ENCODE measurements at places on chromosomes 7 and 10. TPM values are rescaled to one million over a fixed set of nuclear protein-coding genes. Genes with fewer than 3 reads are reported as not detected.
A peak's percentile ranks its signal among the peaks of the same experiment; 100 is the strongest.

Gene RBP3
- not detected for total RNA-seq

Gene ADAM12
- total RNA-seq: 0.27 TPM

Gene CDC14C
- not detected for total RNA-seq

GRCh38 chr7:107075863-107076574 is 31.5 kb downstream of the PRKAR2B start:
- no peaks in the 10 kb centered on the region for H3K36me3 ChIP-seq
- H3K27ac ChIP-seq: no peak overlapping the region
- peaks cover 31% of the 10 kb centered on the region for H3K4me1 ChIP-seq
- H3K27me3 ChIP-seq: no peaks in the 10 kb centered on the region
- no peak overlapping the region for H3K4me3 ChIP-seq

DNA sequence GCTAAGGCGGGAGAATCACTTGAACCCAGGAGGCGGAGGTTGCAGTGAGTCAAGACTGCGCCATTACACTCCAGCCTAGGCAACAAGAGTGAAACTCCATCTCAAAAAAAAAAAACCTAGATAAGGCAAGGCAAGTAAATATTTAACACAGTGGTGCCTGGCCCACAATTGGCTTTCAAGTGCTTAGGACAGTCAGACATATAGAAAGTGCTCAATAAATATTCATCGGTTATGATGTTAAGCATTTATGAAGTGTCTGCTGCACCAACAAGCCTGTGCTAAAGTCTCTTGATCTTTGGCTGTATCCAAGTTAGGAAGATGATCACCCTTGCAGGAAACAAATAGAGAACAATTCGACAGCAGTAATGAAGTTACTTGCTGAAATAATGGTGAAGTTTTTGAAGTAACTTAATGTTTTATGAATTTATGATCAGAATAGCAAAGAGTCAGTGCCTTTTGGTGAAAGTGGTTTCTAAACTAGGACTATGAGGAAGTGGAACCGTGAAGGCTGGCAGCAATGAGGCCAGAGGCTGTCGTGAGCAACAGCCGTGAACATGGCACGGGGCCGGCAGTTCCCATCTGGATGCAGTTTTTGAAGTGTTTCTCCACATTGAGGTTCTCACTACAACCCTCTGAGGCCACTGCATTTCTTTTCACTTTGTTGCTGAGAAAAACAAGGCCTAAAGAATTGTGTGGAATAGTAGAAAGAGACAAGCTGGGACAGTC is 48.1 kb upstream of the GATA3 start:
- H3K4me1 ChIP-seq: no peaks in the 10 kb centered on the region
- H3K27me3 ChIP-seq: no peaks in the 10 kb centered on the region
- peaks cover 68% of the 10 kb centered on the region for H3K36me3 ChIP-seq
- no peak overlapping the region for H3K4me3 ChIP-seq
- no peak overlapping the region for H3K27ac ChIP-seq
- no peak for DNase-seq

GRCh38 chr7:115477193-115477651 is 553.3 kb downstream of the TFEC start:
- H3K4me1 ChIP-seq: peaks cover 16% of the 10 kb centered on the region
- no peaks in the 10 kb centered on the region for H3K36me3 ChIP-seq
- H3K27me3 ChIP-seq: peaks cover 70% of the 10 kb centered on the region
- DNase-seq: peak; percentile 13
- H3K27ac ChIP-seq: no peak overlapping the region

DNA sequence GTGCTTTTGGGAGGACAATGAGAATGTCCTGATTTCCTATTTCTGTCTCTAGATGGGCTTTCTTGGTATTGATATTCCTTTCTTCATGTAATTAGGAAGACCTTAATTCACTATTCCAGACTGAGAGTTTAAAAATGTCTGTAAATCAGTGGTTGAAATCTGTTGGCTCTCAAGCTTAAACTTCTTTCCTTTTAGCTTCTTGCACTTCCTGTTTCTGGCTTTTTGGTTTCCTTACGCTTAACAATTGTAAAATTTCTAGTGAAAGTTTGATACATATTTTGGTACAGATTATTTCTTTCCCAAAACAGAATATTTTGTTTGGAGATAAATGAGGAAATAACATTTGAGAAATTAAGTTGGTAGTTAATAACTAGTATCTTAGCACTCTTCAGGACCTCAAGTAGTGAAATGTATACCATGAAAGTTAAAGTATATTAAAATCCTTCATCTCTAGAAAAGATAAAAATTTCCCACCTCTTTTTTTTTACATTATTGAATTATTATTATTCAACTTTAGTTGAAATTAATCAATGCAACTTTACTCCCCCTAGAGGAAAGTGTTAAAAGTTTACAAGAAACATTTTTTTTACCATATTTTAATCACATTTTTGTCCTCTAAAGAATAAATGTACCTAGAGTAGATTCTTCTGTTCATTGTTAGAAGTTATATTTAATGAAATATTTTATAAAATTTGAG is 137.2 kb downstream of the PHTF2 start:
- H3K4me1 ChIP-seq: no peaks in the 10 kb centered on the region
- H3K27ac ChIP-seq: no peak overlapping the region
- no peaks in the 10 kb centered on the region for H3K36me3 ChIP-seq

GRCh38 chr7:138587485-138587884 is 113.7 kb downstream of the SVOPL start:
- no peak overlapping the region for H3K4me3 ChIP-seq
- H3K27ac ChIP-seq: no peak overlapping the region
- peaks cover 44% of the 10 kb centered on the region for H3K36me3 ChIP-seq
- H3K4me1 ChIP-seq: peaks cover 10% of the 10 kb centered on the region
- DNase-seq: no peak
- no peaks in the 10 kb centered on the region for H3K27me3 ChIP-seq

GRCh38 chr10:11150231-11150731 is 132.6 kb downstream of the CELF2 start:
- H3K27me3 ChIP-seq: no peaks in the 10 kb centered on the region
- peaks cover 97% of the 10 kb centered on the region for H3K4me1 ChIP-seq
- no peak for DNase-seq
- no peaks in the 10 kb centered on the region for H3K36me3 ChIP-seq

DNA sequence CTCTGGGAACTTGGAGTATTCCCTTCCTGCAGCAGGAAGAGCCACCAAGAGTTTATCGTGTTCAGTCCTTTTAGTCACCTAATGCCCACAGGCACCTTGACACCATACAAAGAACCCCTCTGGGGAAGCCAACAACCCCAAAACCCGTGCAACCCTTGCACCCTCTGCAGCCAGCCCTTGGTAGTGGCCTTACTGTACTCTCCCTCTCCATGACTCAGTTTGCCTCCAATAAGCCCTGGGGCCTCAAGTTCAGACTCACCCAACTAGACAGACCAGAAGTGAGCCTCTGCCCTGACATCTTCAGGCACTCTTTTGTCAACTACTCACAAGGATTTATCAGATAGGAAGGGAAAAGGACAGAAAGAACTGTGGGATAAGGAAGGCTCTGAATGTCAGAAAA is 30.9 kb downstream of the KCNMA1 start:
- H3K27ac ChIP-seq: no peak overlapping the region
- no peak overlapping the region for H3K4me3 ChIP-seq
- H3K36me3 ChIP-seq: no peaks in the 10 kb centered on the region
- peaks cover 87% of the 10 kb centered on the region for H3K27me3 ChIP-seq

DNA sequence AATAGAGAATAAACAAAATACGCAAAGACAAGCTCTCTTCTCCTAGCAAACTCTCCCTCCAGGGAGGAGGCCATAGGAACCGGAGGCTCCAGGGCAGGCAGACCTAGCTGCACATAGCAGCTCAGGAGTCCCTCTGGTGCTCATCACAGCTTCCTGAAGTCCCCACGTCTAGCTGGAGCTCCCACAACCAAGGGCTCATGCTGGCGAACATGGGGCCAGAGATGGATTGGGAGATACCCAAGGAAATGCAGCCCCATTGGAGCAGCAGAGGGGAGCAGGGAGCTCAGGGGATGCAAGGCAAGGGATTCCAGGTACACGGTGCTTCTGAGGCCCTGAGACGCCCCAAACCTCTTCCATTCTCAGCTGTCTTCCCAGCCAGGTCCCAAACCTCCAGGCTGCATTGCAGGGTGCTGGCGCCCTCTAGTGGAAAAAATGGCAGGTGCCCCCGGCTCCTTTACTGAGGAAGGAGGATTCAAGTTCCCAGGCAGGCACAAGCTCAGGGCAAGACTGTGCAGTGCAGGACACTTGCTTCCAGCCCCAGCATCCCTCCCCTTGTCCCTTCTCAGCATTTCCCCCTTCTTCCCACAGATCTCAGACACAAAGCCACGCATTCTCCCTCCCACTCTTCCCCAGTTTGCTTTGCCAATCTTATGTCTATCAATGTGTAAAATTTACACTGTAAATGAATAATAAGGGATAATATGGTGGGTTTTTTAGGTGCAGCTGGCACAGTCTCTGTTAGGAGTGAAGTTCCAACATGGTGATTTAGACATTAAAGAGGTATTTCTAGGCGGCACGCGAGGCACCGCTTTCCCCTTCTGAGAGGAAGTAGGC is 46.2 kb downstream of the GPAM start:
- H3K4me1 ChIP-seq: peaks cover under 1% of the 10 kb centered on the region
- H3K36me3 ChIP-seq: no peaks in the 10 kb centered on the region
- no peaks in the 10 kb centered on the region for H3K27me3 ChIP-seq
- no peak overlapping the region for H3K4me3 ChIP-seq

All from left ventricle myocardium inferior (tissue), 1 donor.